Stimulated activated CD4-positive, alpha-beta T cell treated with anti-CD3 and anti-CD28 coated beads, Interleukin-1b, Interleukin-23, amount 100 ng/mL, for 1 hour (primary cell): ENCODE measurements at places on chromosomes 4 and X.

GRCh38 chr4:146222313-146222712, 8.0 kb downstream of the REELD1 start:
- no peak for DNase-seq

- DNase-seq, result no peak
Observed at GRCh38 chr4:107862658-107863057, 37.9 kb downstream of the SGMS2 start.

DNA sequence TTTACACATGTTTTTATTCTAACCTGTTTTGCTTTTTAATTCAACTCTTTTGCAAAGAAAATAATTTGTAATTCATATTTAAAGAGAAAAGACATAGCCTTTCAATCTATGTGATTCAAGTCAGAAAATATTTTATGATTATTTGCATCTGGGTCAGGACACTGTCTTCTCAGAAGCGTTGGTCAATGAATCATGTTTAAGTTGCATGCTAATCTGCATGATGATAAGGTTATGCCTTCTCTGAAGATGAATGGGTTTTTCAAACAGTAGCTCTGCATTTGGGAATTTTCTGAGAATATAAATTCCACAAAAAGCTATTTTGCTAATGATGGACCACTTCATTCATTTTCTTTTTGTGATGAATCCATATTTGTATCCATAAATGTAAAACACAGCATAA, 282.5 kb downstream of the TMA16 start:
- no peak for DNase-seq

DNA sequence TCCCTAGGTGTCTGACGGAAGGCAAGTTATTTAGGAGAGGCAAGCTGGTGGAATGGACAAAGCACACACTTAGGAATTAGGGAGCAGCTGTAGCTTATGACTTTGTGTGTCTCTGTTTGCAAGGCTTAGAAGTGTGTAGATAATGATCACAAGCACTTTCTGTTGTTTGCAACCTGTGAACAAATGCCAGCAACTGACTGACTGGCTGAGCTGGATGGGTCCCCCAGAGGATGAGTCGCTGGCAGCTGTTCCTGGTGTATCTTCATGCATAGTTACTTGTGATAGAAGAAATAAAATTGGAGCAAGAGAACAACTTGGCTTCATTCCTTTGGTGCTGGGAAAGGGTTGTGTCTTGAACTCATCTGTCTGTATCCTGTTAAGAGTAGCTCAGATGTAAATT, 64.2 kb upstream of the BEND4 start:
- no peak for DNase-seq

DNA sequence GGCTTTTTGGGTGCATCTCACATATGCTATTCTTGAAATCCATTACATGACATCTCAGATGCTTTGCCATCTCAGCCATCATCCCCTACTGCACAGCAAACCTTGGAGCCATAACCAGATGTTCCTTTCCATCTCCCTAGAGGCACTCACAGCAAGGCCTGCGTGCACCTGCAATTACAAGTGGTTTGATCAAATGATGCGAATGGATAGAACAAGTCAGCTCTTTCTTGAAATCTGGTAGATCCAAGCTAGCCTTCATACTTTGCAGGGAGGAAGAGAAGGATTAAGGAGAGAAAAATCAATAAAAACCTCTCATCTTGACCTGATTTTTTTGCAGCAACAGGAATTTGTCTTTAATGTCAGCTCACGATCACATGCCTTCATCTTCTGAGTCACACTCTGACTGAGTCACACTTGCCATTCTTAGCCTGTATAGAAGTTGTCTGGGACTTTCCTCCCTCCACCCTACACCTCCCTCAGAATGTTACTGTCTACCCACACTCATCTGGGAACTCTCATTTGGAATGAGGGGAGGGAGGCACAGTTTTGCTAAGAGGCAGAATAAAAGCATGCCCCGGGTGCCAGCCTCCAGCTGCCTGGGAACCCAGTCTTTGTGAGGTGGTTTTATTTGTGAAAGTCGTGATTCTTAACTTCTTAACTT, 11.9 kb upstream of the TRIML1 start:
- DNase-seq, result no peak

- DNase-seq, result no peak
Observed at GRCh38 chrX:47093248-47093647, 15.0 kb downstream of the RGN start.

- DNase-seq, result no peak
Observed at GRCh38 chr4:141638230-141638629, 1.8 kb downstream of the IL15 start.

GRCh38 chr4:1515763-1516162, 109.5 kb upstream of the NKX1-1 start:
- no peak for DNase-seq

- DNase-seq, result no peak
Observed at GRCh38 chrX:68941385-68941952, 112.6 kb downstream of the EFNB1 start.

GRCh38 chr4:103075435-103075893, 1.1 kb downstream of the SLC9B2 start:
- DNase-seq, result no peak

GRCh38 chr4:87961993-87962392, 13.5 kb upstream of the SPP1 start:
- DNase-seq, result no peak

DNA sequence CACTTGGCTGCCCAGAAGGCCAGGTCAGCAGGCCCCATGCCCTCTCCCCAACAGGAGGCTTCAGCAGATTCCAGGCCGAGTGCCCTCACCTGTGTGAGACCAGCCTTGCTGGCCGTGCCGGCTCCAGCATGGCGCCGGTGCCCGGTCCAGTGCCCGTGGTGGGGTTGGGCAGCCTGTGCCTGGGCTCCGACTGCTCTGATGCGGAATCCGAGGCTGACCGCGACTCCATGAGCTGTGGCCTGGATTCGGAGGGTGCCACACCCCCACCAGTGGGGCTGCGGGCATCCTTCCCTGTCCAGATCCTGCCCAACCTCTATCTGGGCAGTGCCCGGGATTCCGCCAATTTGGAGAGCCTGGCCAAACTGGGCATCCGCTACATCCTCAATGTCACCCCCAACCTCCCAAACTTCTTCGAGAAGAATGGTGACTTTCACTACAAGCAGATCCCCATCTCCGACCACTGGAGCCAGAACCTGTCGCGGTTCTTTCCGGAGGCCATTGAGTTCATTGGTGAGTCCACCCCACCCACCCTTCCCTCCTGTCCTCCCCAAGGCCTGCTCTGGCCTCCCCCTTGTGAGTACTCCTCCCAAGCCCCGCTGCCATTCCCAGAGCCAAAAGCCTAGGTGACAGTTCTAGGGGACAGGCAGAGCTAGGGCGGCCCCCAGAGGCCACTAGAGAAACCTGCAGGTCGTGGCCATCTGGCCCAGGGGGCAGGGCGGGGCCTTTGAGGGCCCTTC, 2.3 kb downstream of the DUSP9 start:
- DNase-seq, result no peak

GRCh38 chrX:38102240-38102639, 95.9 kb downstream of the SYTL5 start:
- no peak for DNase-seq

DNA sequence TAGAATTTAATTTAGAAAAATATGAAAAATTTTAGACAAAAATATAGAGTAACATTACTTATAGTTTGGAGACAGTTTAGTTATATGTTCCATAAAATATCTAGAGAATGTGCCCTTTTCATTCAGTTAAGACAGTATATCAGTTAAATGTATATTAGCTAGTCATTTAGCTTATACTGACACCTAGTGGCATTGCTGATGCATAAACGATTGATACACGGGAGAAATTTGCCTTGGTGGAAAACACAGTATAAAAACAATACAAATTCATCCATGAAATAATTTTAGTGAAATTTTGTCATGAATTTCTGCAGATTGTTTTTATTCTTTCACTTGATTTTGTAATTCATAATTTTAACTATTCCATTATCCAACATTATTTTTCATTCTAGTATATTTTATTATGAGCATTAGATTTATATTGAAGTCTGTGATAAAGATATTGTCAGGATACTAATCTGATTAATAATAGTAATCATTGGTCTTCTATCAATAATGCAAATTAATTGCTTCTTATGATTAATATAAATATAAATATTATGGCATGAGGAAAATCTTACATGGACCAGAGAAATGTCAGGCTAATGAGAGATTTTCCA, 219.0 kb downstream of the TLL1 start:
- DNase-seq, result no peak

GRCh38 chrX:11352296-11352741, 59.1 kb downstream of the AMELX start:
- DNase-seq, result no peak

DNA sequence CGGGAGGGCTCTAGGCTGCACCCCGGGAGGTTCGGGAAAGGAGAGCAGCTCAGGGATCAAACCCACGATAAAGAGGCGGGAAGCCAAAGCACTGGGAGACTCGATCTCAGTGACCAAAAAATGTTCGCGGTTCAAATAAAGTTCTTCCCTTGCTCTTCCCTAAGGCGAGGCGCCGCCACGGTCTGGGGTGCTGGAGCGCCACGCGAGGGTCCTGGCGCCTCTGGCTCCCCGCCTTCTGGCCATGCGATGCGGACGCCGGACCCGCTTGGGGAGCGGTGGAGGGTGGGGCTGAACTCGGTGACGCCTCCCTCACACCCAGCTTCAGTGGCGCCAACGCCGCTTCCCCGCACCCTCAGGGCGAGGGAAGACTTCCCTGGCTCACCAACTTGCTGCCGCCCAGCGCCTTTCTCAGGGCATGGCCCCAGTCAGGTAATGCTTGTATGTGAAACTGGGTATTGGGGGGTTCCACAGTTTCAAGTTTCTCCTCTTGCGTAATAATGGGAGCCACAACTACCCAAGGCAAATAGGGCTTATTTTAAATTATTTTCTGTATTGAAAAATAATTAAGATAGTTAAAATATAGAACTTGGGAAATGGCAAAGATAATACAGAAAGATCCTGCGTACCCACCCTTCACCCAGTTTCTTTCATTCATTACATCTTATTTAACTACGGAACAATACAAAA, at the start of gene QRFPR:
Gene QRFPR, minus strand, starts transcription at position 243 of the 687 bp plus-strand sequence. CDS start 371 bp downstream, outside the sequence.
- no peak for DNase-seq

- no peak for DNase-seq
Observed at GRCh38 chrX:33001107-33001506, 210.2 kb downstream of the DMD start.

- no peak for DNase-seq
Observed at GRCh38 chrX:21168401-21169160, 205.6 kb upstream of the CNKSR2 start.

DNA sequence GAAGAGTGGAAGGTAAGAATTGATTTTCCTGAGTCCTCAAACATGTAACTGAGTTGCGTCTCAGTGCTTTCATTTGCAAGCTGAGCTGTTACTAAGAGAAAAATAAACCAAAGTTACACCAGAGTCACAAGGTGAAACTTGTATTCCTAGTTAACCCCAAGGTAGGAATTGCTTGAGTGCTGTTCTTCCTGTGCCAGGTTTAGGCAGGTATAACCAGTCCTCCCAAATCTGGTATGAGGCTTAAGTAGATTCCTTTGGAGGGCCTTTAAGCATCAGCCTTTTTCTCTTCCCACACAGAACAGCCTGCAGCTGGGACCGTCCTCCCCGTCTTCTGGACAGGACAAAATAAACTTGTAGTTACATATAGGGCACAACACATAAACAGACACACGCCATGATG, 2.3 kb upstream of the BTC start:
- DNase-seq, result no peak

DNA sequence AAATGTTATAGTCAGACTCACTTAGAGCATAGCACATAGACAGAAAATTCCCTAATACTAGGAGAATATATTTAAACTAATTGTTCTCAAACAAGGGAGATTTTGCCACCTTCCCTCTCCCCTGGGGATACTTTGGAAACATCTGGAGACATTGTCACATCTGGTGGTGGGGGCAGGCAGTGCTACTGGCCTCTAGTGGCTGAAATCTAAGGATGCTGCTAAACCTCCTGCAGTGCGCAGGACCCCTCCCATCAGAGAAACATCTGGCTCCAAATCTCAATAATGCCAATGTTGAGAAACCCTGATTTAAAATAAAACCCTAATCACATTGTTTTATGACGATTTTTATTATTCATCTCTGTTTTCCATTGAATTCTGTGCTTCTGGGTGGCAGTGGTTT, 244.9 kb downstream of the FRMPD4 start:
- no peak for DNase-seq

- no peak for DNase-seq
Observed at GRCh38 chr4:54929459-54929858, 195.9 kb downstream of the KDR start.

DNA sequence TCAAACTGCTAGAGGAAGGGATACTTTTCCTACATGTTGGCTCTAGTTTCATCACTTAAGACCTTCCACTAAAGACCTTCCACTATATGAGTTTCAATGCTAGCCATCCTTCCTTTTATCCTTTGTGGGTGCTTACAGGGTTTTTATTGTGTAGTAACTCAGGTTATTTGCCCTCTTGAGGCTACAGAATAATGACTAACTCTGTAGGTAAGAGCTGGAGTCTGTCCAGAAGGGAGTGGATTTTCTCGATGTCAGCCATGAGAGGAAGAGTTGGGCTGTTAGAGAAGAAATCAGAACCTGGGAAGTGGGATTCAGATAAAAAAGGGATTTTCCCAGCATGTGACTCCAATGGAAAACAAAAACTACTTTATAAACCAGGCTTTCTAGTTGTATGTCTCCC, 27.5 kb upstream of the HERC5 start:
- DNase-seq, result no peak

DNA sequence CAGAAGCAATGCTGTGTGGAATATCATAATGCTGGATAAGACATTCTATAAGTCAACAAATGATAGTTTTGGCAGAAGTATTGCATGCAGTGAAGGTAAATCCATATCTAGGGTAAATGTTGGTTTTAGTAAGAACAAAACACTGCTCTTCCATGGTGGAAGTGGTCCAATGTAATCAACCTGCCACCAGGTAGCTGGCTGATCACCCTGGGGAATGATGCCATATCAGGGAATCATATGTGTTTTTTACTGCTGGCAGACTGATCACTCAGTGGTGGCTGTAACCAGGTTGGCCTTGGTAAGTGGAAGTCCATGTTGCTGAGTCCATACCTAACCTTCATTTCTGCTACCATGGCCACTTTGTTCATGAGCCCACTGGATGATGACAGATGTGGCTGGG, 74.0 kb upstream of the CENPE start:
- no peak for DNase-seq

- no peak for DNase-seq
Observed at GRCh38 chr4:82484996-82485783, 54.8 kb downstream of the ENOPH1 start.

DNA sequence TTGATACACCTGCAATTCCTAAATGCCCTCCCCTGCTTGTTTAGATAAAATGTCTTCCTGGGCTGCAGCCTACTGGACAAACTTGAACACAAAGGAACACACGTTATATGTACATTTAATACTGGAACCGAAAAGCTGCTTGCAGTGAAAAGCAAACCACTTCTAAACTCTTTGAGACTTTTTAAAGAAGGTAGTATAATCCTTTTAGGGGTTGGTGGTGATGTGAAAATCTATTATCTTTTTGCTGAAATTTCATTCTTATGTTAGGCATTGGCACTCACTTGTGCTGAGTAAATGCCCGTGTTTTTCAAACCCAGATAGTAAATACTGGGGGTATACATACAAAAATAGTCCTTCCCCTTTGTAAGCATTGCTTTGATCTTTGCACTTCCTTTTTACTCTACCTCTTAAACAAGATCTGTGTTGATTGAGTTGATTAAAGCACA, 2.2 kb downstream of the NFKB1 start:
- DNase-seq, result no peak

- DNase-seq, result no peak
Observed at GRCh38 chr4:137417676-137418075, 114.6 kb downstream of the PCDH18 start.

GRCh38 chr4:44157611-44158277, 290.9 kb downstream of the KCTD8 start:
- no peak for DNase-seq
